ENCODE measurements at places on chromosomes 12 and 14.

DNA sequence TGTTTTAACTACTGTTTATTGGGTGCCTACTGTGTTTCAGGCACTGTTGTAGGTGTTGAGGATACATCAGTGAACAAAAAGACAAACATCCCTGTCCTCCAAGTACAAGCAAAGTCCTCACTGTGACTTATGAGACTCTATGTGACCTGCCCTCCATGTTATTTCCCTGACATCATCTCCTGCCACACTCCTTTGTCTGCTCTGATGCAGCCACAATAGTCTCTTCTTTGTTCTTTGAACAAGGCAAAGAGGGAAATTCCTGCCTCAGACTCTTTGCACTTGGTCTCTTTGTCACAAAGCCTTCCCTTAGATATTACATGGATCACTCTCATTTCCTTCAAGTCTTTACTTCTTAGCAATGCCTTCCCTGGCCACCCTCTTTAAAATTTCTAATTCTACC, 240.1 kb upstream of the SRRM4 start:
- DNase-seq: no peak

- DNase-seq: no peak
Measured at GRCh38 chr14:71492346-71492745, 439.9 kb upstream of the RGS6 start.

- no peak for DNase-seq
Measured at GRCh38 chr12:14741153-14741552, 44.8 kb upstream of the GUCY2C start.

GRCh38 chr14:95452893-95453712, 63.3 kb downstream of the SYNE3 start:
- no peak for DNase-seq

GRCh38 chr14:50605766-50606165, 45.8 kb downstream of the ATL1 start:
- DNase-seq: no peak

DNA sequence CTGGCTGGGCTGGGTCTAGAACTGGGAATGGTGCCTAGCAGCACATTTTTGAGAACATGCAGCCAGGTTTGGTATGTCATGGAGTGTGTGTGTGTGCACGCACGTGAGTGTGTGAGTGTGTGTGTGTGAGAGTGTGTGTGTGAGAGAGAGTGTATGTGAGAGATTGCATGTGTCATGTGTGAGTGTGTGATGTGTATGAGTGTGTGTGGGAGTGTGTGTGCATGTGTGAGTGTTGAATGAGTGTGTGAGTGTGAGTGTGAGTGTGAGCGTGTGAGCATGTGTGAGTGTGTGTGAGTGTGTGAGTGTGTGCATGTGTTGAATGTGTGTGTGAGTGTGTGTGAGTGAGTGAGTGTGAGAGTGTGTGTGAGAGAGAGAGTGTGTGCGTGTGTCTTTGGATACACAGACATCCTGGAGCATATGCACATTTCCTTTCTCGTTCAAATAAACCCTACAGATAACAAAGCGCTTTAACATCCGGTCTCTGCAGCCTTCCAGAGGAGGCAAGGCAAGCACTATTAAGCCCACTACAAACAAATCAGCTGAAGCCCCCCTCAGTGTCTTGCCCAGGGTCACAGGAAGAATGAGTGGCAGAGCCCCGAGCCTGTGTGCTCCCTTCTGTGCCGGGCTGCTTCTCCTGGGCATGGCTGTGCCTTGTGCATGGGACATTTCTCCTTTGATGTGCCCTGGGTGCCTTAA, 108.7 kb upstream of the ETV6 start:
- DNase-seq: no peak

DNA sequence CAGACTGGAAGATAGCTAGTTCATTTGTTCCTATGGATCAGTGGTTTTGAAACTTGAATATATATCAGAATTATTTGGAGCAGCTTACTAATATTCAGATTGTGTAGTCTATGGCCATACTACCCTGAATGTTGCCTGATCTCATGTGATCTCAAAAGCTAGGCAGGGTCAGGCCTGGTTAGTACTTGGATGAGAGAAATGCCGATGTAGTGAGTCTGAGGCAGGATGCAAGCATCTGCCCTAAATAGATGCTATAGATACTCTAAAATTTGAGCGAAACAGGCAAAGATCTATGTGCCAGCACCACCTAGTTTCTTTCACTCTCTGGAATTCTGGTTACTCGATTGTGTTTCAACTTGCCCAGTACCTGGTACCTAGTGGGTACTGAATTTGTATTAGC, 40.9 kb downstream of the FRMD6 start:
- DNase-seq: no peak

DNA sequence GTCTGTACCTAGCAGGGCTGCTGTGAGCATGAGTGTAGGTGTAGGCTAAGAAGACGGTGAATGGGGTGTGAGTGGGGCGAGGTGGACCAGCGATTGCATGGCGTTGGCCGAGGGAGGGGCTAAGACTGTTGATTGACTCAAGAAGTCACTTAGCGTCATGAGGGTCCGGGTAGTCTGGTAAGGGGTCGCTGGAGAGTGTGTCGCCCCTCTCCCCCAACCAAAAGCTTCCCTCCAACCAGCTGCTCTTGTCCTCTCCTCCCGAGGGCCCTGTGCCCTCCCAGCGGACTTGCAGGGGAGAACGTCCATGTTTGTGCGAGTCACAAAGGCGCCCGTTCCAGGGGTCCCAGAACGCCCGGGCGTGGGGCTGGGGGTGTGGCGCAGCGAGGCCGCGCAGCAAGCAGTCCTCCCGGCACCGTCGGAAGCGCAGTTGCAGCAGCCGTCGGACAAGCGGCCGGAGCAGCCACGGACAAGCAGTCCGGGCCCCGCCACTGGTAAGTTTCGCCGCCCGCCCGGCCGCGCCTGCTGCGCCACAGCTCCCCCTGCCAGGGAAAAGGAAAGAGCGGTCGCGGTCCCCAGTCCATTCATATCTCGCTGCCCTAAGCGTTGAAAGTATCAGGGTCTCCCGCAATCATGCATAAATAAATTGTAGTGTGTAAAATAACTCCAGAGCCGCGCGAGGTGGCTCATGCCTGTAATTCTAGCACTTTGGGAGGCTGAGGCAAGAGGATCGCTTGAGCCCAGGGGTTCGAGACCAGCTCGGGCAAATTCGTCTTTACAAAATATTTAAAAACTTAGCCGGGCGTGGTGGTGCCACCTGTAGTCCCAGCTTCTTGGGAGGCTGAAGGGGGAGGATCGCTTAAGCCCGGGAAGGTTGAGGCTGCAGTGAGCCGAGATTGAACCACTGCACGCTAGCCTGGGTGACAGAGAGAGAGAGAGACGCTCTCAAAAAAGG, at the start of gene CCDC63:
Gene CCDC63, plus strand, starts transcription at position 373 of the 952 bp plus-strand sequence. CDS start 5,968 bp downstream, outside the sequence.
- no peak for DNase-seq

DNA sequence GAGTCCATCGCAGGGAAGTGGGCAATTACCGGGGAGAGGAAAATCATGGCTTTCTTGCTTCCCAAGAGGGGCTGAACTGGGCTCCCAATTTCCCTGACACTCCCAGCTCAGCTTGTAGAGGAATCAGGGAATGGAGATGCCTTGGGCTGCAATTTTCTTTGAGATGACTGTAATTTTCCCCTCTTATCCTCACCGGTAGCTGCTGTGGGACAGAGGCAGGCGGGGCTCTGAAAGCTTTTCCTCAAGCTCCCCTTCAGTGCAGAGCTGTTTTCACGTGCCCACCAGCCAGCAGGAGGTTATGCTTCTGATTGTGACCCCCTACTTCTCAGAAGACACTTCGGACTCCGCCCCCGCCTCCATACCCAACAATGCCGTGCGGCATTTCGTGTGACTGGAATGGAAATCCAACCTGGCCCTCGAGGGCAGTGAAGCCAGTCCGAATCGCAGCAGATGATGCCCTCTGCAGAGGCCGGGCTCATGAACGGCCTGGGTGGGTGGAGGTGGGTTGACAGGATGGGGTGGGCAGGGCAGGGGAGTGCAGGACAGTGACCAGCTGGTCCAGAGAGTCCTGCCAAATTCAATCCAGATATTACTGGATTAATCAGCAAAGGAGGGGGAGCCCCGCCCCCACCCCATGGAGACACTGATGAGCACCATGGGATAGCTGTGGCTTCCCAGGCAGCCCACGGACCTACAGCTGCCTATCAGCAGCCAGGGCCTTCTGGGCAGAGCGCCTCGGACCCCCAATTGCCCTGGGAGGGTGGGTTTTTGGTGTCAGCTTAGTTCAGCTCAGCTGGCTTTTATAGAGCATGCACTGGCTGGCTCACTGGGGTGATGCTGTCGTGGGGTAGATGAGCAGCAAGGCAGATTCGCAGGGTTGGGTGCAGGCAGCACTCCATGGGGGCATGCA, 37.6 kb downstream of the RTL1 start:
- no peak for DNase-seq

- DNase-seq: no peak
Measured at GRCh38 chr12:114916541-114916940, 232.6 kb upstream of the TBX3 start.

DNA sequence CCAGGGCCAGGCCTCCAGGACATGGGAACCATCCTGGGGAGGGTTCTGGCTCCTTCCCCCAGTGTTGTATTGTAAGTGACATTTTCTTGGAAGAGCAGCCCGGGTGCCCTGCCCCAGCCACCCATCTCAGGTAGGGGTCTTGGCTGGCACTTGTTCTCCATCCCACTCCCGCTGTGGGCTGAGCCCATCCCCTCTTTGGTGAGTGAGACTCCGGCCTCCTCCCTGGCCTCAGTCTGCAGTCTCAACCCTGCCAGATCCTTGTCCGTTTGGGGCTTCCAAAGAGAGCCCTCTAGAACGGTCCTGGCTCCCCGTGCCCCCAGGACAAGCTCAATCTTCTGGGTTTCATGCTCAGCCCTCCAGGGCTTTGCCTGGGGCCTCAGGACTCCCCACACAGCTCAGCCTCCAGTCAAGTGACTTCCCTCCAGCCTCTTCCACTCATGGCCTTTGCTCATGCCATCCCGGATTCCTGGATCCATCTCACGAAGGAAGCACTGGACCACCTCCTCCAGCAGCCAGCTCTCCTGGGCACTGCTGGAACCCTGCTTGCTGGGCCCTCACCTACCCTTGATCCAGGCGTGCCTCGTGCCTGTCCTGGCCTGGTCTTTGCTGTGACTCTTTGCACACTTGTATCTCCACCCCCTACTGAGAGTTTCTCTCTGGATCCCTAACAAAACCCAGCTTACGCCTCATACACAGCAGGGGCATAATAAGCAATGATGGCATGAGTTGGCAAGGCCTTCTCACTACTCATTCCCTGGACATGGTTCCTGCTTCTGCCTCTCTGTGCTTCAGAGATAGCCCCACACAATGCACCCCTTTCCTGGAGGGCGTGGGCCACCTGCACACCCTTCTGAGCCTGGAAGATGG, 297.4 kb upstream of the RTL1 start:
- no peak for DNase-seq

DNA sequence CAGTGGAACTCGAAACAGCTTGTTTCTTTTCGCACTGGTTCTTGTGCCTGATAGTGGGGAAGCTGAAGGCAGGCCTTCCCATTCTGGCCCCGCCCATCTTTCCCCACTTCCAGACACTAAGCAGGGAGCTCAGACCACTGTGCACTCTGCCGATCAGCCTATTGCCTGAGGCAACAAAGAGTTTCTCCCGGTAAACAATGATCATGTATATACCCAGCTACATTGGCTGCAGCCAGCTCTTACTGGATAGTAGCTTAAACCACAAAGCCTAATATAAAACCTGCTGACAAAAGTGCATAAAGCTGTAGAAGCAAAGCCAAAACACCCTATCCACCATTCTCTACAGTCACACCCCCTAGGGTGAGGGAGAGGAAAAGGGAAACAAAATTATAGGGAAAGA, 24.7 kb upstream of the GLIPR1 start:
- no peak for DNase-seq

DNA sequence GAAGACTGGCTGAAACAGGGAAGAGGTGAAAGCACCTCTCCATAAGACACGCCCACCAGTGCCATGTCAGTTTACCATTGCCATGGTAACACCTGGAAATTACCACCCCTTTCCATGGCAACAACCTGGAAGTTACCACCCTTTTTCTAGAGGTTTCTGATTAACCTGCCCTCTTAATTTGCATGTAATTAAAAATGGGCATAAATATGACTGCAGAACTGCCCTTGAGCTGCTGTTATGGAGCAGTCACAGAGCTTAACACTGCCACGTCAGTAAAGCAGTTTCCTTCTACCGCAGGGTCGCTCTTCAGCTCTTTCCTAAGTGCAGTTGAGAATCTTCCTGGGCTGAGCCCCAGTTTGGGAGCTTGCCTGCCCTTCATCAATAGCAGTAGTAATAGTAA, 55.2 kb downstream of the RASSF3 start:
- DNase-seq: no peak

DNA sequence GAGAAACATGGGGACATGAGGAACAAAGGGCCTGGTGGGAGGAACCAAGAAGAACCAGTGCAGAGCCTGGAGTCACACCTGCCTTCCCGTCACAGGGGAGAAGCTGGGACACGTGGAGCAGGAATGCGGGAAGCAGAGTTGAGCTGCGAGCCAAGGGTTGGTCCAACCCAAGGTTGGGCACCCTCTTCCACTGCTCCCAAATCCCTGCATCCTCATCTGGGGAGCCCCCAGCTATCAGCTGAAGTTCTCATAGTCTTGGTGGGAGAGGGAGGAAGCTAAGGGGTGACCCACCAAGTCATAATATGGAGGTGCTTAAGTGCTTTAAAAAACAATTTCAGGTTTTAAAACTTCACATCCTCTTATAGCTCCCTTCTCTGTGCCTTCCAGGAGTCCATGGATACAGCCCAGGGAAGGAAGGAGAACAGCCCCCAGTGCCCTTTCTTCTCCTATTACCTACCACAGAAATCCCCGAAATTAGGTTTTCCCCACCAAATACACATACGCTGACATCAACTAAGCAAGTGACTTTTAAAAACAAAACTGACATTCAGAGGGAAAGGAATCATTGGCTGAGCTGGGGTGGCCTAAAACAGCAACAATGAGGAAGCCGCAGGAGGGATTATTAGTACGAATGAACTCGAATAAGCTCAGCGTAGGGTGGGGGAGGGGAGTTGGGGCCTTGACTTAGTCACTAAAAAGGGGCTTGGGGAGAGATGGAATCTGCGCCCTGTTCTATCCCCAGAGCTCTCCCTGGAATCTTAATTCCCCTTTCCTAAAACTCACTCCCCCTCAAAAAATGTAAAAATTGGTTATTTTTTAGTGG, 4.5 kb downstream of the MYL6 start:
- no peak for DNase-seq

DNA sequence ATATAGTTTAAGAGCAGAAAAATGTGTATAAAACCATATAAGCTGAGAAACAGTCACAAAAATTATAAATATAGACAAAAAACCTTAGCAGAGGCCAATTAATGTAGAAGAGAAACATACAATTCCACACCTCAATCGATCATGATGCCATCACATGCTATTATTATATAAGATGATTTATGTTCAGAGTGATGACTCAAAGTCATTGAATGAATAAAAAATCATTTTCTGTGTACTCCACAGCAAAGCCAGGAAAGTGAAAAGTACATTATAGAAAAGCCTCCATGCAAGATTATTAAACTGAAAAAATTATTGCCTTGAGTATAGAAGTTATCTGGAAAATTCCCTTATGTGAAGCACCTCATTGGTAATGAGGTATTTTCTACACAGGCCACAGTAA, 229.2 kb upstream of the PPFIA2 start:
- DNase-seq: no peak
